ENCODE measurements at places on chromosomes 16 and 17.
A peak's percentile ranks its signal among the peaks of the same experiment; 100 is the strongest.

DNA sequence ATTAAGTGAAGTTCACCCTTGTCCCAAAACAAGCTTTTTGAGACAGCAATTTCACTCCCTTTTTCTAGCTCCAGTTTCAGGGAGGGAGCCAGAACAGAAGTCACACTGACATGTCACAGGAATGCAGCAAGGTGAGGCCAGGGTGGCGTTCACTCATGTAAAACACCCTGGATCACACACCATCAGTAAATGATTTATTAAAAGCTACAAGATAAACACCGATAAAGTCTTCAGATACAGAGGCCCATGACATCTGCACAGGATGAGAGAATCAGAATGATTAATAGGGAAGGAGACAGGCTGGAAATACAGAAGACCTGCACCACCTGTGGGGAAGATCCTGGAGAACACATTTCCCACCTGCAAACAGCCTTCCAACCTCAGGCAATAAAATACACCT is 77.5 kb upstream of the DYNLRB2 start:
- DNase-seq: no peak

DNA sequence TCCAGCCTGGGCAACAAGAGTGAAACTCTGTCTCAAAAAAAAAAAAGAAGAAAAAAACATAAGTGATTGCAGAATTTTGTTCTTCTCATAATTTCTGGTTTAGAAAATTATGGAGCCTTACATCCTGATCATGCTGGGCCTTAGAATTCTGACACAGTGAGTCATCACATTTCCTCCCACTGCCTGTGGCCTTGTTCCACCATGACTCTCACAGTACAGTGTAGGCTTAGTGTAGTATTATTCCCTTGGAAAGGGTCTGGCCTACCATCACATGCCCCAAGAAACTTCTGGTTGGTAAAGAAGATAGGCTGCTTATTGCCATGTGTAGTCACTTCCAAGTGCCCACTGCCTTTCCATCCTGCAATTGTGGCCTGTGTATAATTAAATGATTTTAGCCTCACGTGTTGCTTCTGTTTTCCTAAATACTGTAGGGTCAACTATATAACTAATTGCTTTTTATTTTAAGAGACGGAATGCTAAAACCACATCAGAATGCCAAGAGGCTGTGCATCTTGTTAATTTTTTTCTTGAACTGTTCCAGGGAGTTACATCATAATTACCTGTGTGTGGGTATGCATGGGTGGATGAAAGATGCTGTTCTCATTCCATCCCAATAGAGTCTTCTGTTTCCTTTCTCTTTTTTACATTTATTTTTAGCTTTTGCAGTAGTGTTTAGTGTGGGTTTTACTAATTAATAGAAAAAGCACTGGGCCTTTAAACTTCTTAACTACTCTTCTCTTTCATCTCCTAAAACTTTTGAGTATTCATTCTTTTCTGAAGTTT is 25.9 kb downstream of the OGFOD1 start:
- DNase-seq: no peak

GRCh38 chr16:80375973-80376372 is 164.8 kb upstream of the DYNLRB2 start:
- DNase-seq: no peak

- no peak for DNase-seq
These were observed 49.1 kb downstream of the KATNIP start for GRCh38 chr16:27598931-27599565.

GRCh38 chr17:1120596-1121441 is 59.0 kb downstream of the ABR start:
- DNase-seq: no peak

- DNase-seq: no peak
These were observed 4.5 kb upstream of the GALK1 start for GRCh38 chr17:75769536-75769935.

DNA sequence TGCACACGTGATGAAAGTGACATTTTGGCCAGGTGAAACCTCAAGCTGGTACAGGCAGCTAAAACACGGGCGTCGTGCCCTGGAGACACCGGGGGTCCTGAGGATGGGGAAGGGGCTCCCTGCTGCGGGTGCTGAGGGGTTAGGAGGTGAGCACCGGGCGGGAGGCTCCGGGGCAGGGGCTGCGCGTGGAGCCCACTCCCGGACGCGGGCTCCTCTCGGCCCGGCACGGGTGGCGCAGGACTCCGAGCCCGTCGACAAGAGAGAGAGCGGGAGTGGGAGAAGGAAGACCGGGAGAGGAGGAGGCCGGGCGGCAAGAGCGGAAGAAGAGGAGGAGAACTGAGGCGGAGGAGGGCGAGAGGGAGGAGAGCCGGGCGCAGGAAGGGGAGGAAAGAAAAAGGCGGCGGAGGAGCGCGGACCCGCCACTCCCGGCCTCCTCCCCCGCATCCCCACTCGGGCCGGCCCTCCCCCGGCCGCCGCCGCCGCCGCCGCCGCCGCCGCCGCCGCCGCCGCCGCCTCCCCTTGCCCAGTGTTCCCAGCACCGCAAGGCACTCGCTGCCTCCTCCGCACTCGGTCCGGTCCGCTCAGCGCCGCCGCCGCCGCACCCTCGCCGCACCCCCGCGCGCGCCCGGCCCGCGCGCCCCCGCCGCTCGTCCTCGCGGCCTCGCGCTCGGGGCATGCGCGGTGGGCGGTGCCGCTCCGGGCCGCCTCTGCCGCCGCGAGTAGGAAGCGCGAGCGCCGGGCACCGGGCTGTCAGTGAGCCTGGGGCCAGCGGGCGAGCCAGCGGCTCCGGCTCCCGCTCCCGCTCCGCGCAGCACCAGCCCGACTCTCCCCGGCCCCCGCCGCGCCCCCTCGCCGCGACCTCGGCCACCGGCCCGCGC is at the start of gene PRKCA:
TSS of gene PRKCA (plus strand) at position 750 of the 878 bp plus-strand sequence.
- peak; percentile 44 for DNase-seq

DNA sequence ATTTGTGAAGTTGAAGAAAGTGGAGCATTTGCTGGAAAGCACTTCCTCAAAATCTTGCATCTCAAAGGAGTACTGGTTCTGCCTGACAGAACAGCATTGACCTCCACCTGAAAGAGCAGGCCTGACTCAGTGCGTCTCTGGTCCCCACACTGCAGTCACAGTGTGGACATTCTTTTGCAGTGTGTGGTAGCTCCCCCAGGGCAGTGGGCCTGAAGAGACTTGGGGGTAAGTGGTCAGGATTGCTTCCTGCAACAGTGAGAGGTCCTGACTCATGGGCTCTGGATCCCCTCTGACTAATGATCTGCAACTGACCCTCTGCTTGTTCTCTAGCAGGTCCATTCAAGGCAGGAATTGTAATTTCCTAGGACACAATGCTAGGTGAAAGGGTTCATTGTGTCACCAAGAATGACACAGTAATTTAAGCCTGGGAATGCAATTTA is 204.9 kb upstream of the KCNJ16 start:
- DNase-seq: no peak

DNA sequence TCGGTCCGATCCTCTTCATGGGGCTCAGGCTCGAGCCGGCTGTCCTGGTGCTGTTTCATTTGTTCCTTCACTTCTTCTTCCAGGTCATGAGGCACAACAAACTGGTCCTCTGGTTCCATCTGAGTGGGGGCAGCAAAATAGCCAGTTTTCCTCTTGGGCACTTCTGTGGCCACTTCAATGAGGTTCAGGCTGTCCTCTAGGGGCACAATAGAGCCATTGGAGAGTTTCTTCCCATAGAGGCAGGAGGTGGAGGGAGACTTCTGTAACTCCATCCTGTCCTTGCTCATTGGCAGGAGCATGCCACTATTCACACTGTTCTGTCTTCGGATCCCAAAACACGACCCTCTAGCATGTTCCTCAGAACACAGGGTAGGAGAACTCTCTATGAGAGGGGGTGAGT is 22.9 kb downstream of the MARVELD3 start:
- DNase-seq: no peak

GRCh38 chr17:74271281-74271680 is 2.8 kb upstream of the DNAI2 start:
- DNase-seq: no peak

- DNase-seq: no peak
These were observed 79.1 kb upstream of the SEC14L1 start for GRCh38 chr17:77061669-77062068.

GRCh38 chr16:15887283-15887682 is 1.1 kb downstream of the CEP20 start:
- no peak for DNase-seq

DNA sequence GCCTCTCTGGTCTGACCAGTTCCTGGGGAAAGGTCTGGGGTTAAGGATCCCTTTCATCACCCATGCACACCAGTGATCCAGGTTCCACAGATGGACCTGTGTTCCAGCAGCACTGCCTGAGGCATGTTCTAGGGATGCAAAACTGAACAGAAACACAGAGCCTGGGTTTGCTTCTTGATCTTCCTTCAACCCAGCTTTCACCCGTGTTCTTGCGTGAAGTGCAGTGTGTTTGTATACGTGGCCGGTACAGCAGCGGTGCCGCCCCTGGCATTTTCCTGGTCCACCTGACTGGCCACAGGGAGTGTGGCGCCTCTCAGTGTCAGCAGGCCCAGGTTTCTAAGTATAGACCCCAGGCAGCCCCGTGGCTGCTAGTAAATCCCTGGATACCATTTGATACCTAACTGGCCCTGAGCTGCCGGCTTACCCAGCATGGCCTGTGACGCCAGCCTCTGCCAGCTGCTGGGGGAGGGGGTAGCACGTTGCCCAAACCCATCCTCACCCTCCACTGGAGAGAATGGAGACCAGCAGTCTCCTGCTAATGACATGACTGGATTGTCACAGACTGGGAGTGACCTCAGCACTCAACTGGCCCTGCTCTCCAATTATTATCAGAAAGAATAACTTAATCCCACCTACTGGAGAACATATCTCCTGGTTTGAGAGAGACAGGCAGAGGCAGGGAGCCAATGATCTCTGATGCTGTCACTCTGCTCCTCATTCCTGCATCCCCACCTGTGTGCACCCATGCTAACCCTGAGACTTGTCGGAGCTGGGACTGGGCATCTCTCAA is 59.2 kb upstream of the LGALS9 start:
- DNase-seq: no peak

- no peak for DNase-seq
These were observed 4.4 kb upstream of the ZNF469 start for GRCh38 chr16:88378401-88378800.

- no peak for DNase-seq
These were observed 16.8 kb upstream of the AURKB start for GRCh38 chr17:8227238-8227581.

DNA sequence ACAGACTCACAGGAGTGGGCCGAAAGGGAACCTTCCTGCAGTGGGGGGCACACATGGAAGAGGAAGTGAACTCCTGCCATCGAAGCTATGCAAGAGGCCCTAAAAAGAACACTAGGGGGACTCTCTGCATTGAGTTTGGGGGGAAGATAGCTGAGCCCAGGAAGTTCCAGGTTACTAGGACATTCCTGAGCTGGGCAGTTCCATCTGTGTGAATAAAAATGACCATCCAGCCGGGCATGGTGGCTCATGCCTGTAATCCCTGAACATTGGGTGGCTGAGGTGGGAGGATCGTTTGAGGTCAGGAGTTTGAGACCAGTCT is 211.8 kb downstream of the ZNF423 start:
- no peak for DNase-seq

DNA sequence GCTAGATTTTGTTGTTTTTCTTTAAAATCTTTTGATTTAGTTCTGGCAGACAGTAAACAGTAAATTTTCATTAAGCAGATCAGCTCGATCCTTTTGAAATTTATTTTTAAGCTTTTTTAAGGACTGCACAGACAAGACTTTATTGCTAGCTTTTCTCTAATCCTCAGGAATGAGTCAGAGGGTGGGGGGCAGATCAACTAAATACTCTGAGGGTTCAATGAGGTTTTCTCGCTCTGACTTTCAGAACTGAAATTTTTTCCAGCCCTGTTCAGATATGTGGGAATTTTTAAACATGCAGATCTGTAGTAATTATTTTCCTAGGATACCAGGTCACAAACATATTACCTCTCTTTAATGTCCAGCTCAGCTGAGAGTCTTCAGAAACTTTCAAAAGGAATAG is 977.2 kb downstream of the CDH11 start:
- no peak for DNase-seq

GRCh38 chr16:17723531-17724134 is 252.9 kb upstream of the XYLT1 start:
- no peak for DNase-seq

All from NCI-H1930 (cell line).